ENCODE measurements at places on chromosomes 6 and 20.

DNA sequence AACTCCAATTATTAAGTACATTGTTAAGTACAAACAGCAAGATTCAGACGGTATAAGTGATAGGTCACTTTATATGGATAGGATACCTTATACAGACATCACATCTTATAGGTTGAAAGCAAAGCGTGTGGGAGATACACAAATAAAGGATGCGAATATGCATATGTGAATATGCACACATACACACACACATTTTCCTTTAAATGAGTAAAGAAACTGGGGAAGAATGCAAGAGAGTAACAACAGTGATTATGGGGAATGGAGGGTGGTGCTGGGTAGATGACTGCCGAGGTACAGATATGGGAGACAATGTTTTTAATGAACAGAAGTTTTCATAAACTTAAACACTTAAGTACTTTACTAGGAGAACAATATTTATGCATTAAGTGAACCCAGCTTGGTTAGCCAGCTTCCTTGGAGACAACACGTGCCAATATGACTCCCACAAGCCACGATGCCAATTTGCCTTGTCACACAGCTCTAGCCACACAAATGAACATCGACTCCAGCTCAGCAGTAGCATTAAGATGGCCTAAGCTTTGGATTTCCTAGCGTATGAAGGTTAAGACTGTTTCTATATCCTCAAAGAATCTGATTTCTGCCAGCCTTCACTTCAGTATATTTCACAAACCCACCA lies 96.6 kb downstream of the EPB41L2 start:
- DNase-seq = no peak

DNA sequence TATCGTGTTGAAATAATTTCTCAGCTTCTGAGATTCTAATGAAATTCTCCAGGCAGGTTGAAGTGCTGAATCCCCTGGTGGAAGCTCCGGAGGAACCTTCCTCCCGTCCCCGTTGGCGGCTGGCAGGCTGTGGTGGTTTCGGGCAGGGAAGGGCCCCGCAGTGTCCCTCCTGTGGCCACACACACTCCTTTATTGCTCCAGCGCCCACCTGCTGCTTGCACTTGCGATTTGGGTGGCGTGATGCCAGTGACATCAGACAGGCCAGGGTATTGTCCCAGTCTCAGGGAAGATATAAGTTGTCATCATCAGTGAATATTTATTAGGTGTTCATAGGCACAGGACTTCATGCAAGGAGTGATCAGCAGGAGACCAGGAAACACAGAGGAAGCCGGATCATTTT lies 530.4 kb downstream of the QKI start:
- DNase-seq = no peak

DNA sequence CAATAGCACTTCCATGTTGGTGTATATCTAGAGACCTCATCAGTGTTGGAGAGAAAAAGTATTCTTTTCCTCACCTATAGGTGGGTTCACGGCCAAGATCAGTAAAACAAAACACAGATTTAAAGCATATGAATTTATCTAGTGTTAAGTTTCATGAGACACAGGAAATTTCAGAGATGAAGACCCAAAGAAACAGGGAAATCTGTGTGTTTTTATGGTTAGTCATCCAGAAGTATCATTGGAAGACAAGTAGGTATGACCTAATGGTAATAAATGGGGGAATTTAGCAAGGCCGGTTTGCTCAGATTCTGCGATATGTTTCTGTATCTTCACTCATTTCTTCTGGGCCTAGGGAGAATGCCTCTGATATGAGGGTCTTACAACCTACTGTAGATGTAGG lies 419.6 kb upstream of the MARCKS start:
- DNase-seq = no peak

DNA sequence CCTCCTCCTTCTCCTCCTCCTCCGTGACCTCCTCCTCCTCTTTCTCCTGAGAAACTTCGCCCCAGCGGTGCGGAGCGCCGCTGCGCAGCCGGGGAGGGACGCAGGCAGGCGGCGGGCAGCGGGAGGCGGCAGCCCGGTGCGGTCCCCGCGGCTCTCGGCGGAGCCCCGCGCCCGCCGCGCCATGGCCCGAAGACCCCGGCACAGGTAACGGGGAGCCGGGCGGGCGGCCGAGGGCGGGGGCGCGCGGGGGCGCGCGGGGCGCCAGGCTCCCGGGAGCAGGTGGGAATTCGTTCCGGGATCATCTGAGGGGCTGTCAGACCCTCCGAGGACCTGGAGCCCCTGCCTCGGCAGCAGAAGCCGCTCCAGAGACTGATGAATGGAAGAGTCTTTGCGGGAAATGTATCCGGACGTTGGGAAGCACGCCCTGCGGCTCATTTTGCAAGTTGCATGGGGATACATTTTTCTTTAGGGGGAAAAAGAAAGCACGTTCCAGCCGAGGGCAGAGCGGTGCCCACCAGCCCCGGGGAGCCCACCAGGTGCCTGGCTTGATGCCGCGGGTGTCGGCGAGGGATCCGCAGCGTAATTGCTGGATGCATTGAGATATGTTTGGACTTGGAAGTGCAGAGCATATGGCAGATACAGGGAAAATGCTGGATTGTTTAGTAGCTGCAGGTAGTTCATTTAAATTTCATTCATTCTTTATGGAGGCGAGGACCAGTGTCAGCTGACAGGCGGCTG lies 394 bp downstream of the MYB start:
- DNase-seq = no peak
